ENCODE measurements at places on chromosomes 12 and 14. TPM values are rescaled to one million over a fixed set of nuclear protein-coding genes. Genes with fewer than 3 reads are reported as not detected.

The CYP46A1 gene
- total RNA-seq = 0.20 TPM

The PTPRQ gene
- total RNA-seq = not detected

GRCh38 chr12:69553628-69554248 is 31.5 kb upstream of the CCT2 start:
- DNase-seq = no peak

DNA sequence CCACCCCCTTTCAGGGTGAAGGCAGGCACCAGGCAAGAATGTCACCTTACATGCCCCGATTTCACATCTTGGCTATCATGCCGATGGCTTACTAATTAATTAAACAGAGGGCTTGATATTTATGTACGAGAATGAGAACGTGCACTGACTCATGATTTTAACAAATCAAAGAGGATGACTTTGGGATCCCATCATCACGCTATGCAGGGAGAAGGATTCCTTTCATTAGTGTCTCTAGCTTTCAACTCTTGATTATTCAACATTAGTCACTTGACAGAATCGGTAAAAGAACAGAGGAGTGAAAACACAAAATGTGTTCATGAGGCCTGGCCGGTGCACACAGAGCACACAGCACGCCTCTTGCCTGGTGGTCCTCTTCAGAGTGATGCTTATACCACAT is 80.6 kb downstream of the PRKAB1 start:
- no peak for DNase-seq

The CELA1 gene
- 0.29 TPM for total RNA-seq

DNA sequence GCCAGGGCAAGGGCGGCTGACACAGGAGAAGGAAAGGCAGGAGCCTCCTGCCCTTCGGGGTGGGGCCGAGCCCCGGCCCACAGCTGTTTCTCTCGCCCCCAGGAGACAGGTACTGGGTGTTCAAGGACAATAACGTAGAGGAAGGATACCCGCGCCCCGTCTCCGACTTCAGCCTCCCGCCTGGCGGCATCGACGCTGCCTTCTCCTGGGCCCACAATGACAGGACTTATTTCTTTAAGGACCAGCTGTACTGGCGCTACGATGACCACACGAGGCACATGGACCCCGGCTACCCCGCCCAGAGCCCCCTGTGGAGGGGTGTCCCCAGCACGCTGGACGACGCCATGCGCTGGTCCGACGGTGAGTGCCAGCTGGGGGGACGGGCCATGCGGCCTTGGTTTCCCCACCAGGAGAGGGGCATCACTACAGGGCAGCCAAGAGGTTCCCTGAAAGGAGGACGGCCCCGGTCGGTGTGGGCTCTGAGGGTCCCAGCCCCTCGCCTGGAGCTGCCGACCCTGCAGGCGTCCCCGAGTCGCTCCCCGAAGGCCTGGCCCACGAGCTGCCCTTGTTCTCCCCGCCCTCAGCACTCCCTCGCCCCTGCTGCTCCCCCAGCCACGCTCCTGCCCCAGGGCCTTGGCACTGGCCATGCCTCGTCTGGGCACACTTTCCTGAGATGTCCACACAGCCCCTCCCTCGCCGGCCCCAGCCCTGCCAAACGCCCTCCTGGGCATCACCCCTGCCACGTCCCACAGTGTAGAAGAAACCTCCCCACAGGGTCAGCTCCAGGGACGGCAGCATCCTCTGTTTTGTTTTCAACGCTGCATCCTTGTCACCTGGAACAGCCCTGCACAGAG is 21.7 kb downstream of the MMP17 start:
- DNase-seq = no peak

The RNASE2 gene
- not detected for total RNA-seq

- no peak for DNase-seq
Observed at GRCh38 chr12:116744766-116745165, 6.7 kb downstream of the RNFT2 start.

DNA sequence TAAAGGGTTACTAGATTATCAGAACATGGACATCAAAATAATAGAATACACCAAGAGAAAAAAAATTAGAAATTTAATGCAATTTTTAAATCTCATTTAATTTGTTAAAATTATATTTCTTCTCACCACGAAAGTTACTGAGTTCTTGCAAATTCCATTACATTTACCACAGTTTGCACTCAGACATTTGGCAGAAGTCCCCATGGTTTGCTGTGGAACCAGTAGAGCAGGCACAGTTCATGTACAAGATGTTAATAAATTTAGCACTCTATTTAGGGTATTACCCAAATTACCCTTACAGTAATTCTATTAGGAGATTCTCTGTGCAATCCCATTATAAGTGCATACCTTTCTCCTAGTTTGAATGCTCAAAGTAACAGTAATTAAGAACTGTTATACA is 9.7 kb downstream of the SCN8A start:
- no peak for DNase-seq

The STAC3 gene
- total RNA-seq = 1.7 TPM

GRCh38 chr14:65937079-65937959 is 524.8 kb downstream of the FUT8 start:
- peak; percentile 35 for DNase-seq

GRCh38 chr12:15052691-15053090 is 79.8 kb downstream of the PDE6H start:
- no peak for DNase-seq

GRCh38 chr12:15682826-15683225 is 106.4 kb downstream of the EPS8 start:
- DNase-seq = no peak

The KRT71 gene
- total RNA-seq = not detected

DNA sequence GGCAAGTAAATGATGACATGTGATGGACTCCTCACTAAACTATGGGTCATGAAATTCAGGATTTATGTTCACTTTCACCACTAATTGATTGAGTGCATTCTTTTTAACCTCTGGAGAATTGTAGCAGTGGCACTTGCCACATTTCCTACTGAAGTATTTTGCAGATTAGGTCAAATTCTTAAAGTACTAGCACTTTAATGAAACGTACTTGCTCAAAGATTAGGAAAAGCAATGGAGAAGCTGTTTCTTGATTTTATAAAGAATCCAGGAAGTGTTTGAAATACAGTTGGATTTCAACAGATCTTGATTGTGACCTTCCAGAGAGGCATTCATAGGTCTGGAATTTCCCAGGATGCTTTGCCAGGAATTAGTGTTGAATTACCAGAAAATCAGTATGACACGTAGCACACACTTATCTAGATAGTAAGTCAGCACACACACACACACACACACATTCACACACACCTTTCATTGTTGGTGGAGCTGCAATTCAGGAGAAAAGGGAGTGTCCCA is 162.6 kb downstream of the MYRFL start:
- no peak for DNase-seq

- DNase-seq = no peak
Observed at GRCh38 chr14:56844406-56845002, 34.2 kb upstream of the OTX2 start.

DNA sequence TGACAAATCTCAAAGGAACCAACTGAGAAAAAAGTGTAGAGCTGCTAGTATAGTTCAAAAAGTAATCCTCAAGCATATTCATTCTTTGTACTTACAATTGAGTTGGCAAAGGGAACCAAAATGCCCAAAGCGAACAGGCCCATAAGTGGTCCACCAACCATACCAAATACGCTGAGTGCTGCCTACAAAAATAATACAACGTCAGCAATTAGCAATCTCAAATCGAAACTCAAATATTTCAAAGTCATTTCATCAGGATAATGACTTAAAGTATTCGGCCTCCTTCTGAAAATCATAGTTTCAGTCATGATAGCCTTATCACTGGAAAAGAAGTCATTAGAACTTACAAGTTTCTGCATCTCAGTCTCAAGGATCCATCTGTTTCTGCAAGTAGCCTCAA is 42.0 kb downstream of the SLC5A8 start:
- no peak for DNase-seq

The INSM2 gene
- total RNA-seq = not detected

GRCh38 chr14:30058401-30058800 is 130.8 kb upstream of the PRKD1 start:
- DNase-seq = no peak

DNA sequence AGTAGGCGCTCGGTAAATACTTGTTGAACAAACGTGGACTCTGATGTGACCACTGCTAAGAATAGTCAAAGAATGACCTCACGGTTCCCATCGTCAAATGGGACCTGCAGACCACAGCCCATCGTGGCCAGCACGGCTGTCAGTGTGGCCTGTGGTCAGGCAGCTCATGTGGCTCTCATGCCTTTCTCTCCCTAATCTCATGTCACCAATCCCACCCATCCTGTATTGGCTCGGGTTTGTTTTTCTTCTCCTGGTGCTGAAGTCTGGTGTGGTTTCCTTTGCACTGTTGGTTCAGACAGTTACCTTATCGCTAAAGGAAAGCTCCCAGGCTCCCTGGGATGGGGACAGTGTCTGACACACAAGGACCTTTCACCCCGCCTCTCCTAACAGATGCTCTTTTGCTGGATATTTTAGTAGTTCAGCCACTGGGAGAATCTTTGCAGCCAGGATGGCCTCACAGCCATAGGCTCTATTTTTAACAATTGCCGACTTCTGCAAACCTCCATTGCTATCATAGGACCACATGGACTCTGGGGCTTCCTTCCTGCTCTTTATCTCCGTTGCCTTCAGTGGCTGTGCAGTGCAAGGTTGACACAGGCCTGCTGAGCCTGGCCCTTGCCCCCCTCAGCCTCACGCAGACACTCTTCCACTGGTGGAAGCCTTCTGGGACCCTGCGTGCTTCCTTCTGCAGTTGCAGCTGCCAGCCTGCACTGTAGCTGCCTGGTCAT is 293.1 kb upstream of the FKBP4 start:
- DNase-seq = no peak

GRCh38 chr12:13223941-13224340 is 27.4 kb downstream of the EMP1 start:
- DNase-seq = no peak

The STXBP6 gene
- total RNA-seq = not detected

The SIX1 gene
- not detected for total RNA-seq

The CMTM5 gene
- total RNA-seq = not detected

The SMCO2 gene
- not detected for total RNA-seq

The DMAC2L gene
- total RNA-seq = 17.6 TPM

DNA sequence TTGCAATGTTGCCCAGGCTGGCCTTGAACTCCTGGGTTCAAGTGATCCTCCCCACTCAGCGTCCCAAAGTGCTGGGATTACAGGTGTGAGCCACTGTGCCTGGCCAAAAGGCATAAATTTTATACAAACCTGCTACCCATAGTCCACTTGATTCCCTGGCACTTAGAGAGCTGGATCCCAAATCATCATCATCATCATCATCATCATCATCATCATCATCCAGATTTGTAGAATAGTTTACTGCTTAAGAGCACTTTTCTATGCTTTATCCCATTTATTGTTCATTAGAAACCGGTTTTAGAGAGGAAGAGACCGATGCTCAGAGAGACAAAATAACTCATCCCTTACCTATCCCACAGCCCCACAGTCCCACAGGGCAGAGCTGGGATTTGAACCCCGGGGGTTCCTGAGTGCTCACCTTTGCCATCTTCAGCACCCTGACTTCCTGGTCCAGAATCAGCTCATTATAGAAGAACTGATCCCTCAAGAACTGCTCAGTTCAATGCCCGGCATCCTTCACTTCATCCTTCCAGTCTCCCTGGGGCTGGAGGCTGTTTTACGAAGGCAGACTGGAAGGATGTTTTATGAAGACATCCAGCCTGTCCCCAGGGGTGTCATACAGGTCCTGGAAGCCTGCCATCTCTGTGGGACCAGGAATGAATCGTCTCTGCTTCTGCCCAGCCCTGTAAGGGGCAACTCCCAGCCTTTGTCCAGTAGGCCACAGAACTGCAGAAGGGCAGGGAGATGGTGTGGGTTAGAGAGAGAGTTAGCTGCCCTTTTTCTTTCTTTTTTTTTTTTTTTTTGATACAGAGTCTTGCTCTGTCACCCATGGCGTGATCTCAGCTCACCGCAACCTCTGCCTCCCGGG is 20.2 kb upstream of the OASL start:
- no peak for DNase-seq

The MANSC1 gene
- 0.09 TPM for total RNA-seq

DNA sequence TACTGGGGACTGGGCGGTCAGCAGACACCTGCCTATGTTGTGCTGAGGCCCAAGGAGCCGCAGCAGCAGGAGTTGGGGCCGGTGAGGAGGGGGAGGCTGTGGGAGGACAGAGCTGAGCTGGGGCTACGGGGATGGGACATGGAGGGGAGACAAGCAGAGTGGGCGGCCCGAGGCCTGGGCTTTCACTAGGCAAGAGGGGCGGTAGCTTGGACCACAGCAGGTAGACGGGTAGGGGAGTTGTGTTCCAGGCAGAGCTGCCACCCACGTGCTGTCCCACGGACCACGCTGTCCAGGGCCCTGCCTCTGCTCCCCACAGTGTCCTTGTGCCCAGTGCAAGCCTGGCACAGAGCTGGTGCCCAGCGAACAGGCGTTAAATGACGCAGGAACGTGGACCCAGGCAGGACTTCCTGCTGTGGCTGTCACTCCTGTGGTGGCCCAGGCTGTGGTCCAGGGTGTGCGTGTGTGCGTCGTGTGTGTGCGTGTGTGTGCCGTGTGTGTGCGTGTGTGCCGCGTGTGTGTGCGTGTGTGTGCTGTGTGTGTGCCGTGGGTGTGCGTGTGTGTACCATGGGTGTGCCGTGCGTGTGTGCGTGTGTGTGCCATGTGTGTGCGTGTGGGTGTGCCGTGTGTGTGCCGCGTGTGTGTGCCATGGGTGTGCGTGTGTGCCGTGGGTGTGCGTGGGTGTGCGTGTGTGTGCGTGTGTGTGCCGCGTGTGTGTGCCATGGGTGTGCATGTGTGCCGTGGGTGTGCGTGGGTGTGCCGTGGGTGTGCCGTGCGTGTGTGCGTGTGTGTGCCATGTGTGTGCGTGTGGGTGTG is 6.8 kb downstream of the CEP170B start:
- no peak for DNase-seq

The CIT gene
- 43.3 TPM for total RNA-seq

The ALX1 gene
- total RNA-seq = not detected

- DNase-seq = no peak
Observed at GRCh38 chr14:104894331-104895206, 29.5 kb downstream of the CEP170B start.

The ADAMTS20 gene
- not detected for total RNA-seq

The HOXC12 gene
- not detected for total RNA-seq

The MIPOL1 gene
- total RNA-seq = not detected

The CPNE8 gene
- total RNA-seq = 1.7 TPM

DNA sequence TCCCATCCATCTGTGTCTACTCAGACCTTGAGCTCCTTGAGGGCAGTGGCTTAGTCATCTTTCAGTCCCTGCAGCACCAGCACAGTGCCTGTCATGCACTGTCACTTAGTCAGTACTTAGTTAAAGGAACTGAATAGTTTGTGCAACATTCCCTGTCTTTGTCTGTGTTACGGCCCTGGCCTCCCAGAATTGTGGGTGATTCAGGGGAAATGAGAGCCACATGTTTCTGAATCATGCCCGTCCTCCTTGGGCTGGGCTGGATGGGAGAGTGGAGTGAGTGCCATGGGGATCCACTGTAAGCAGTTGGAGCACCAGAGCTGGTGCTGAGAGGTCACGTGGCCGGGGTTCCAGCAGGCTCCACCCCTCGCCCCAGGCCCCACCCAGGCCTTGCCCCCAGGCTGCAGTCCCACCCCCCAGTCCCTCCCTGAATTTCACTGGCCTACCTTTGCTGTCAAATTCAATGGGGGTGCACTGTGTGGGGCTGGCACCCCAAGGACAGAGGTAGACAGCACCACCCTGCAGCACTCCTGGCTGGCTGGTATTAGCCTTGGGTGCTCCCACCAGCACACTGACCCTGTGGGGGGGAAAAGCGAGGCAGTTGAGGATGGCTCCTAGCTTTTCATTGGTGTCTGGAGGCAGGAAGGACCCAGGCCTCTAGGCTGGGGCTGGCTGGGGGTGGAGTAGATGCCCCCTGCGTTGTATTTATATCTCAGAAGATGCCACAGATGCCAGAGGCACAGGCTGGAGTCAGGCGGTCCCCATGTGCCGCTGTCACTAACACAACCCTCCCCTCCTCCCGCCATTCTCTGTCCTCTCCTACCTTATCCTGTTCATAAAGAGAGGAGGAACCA is 7.5 kb downstream of the ITGA5 start:
- peak; percentile 59 for DNase-seq

Data from activated CD8-positive, alpha-beta T cell treated with anti-CD3 and anti-CD28 coated beads for 36 hours (primary cell).